ENCODE measurements at places on chromosomes 6 and 20. TPM values are rescaled to one million over a fixed set of nuclear protein-coding genes. Genes with fewer than 3 reads are reported as not detected.

GRCh38 chr6:144585217-144585814 lies 300.2 kb downstream of the UTRN start:
- DNase-seq: no peak

- DNase-seq: no peak
Measured at GRCh38 chr6:22966691-22967422, 397.5 kb downstream of the HDGFL1 start.

GRCh38 chr6:38119516-38119915 lies 300.0 kb downstream of the ZFAND3 start:
- DNase-seq: no peak

DNA sequence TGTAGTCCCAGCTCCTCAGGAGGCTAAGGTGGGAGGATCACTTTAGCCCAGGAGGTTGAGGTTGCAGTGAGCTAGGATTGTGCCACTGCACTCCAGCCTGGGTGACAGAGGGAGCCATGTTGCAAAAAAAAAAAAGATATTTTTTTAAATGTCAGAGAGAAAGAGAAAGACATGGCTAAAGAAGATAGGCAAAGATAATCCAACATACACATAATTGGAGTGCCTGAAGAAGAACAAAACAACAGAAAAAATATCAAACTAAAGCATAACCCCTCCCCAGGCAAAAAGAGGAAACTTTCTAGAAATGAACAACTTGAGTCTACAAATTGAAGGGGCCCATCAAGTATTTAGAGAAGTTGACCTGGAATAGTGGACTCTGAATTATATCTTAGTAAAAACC lies 14.0 kb upstream of the GRM4 start:
- DNase-seq: no peak

GRCh38 chr6:142946924-142947713 lies 2.1 kb upstream of the HIVEP2 start:
- DNase-seq: peak; percentile 59

DNA sequence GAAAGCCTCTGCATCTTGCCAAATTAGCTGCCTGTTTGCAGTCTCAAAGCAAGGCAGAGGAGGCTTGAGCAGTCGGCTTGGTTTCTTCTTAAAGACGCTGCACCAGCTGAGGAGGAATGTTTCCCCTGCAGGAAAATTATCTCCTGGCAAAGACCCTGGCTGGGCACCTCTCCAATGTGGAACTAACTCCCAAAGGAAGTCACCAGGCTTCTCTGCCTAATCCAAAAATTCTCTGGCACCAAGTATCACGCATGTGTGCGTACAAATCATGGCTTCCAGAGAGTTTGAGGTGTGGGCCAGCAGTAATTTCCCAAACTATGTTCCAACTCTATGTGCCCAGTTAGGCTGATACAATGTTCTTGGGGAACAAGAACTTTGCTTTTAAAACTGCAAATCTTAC lies 176.2 kb downstream of the KIF16B start:
- DNase-seq: no peak

- no peak for DNase-seq
Measured at GRCh38 chr6:63149730-63150129, 61.5 kb upstream of the FKBP1C start.

DNA sequence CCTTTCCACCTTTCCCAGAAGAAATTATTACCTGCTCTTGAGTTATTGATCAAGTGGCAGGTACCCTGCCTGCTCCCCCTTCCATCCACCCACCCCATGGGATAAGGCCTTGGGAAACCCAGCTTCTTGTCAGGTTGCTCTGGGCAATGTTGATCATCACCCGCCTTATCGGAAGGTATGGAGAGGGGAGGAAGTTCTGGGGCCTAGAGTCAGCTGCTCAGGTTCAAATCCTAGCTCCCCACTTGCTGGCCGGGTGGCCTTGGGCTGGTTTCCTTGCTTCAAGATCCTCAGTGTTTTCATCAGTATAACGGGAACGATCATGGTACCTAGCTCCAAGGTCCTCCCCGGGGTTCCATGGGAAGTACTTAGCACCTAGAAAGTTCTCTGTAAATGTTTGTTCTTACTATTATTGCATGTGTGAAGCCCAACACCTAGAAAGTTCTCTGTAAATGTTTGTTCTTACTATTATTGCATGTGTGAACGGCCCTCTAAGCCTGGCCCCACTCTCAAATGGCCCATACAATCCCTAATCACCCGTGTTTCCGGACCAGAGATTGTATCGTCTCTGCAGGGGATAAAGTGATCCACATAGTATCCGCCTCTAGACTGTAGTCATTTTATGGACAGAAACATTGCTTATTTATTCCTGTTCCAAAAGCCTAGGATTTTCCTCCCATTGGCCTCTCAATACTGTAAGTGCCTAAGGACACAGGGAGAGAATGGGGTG lies 1.1 kb upstream of the PREX1 start:
- no peak for DNase-seq

DNA sequence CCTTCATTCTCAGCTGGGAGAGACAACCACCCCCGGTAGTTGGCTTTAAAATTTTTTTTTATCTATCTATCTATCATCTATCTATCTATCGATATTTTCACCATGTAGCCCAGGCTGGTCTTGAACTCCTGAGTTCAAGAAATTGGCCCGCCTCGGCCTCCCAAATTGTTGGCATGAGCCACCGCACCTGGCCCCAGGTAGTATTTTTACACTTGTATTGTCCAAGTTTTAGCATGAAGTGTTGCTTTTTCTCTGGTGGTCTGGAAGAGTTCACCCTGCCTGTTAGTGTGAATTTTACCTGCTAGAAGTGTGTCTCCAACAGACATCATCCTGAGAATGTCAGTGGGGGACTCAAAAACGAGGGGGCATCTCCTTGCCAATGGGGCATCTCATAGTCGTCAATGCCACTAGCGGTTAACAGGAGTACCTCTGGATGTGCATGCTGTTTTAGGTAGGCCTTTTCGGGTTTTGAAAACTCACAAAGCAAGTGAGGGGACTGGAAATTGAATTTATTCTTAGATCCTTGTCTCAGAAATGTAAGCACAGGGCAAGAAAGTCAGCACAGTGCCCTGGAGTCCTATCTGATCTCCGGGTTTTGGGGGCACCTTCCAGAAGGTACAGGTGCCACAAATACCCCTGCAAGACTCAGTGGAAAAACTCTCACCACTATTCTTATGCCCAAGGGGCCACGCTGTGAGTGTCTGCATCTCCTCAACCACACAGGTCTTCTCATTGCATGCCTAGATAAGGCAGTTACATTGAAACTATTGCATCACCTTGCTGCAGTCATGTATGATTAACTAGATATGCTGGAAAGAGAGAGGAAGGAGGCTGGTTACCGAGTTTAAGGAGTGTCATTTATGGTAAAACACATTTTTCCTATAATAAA lies 37.1 kb downstream of the TNFAIP3 start:
- DNase-seq: no peak

- no peak for DNase-seq
Measured at GRCh38 chr6:23316131-23316530, 746.8 kb downstream of the HDGFL1 start.

DNA sequence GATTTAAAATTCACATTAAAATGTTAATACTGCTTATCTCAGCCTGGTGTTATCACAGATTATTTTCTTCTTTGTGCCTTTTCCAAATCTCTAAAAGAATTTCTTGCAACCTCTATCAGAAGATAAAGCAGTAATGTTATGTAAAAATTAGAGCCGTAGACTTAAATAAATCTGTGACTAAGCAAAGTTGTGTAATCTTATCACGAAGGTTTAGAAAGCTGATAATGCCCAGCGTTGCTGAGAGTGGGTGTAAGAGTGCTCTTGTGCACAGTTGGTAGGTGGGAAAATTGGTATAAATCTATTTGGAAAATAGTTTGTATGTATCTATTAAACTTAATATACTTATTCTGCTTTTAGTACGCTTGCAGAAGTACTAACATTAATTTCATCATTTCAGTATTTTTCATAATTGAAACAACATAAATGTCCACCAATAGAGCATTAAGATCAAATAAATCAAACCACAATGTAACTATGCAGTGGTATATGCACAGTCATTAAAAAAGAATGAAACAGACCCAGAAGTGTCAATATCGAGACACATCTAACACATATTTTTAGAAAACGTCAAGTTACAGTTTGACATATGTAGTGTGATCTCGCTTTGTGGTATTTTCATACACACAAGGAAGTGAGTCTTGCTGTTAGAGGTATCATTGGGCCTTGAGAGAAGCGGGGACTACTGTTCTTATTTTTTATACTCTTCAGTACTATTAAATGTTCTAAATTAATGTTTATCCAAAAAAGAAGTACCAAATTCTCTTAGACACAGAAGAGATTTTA lies 54.4 kb upstream of the PBOV1 start:
- no peak for DNase-seq

GRCh38 chr20:50341880-50342637 lies 151.4 kb downstream of the CEBPB start:
- DNase-seq: no peak

- no peak for DNase-seq
Measured at GRCh38 chr6:142474531-142475289, 172.9 kb downstream of the ADGRG6 start.

GRCh38 chr6:109799664-109800063 lies 108.6 kb downstream of the FIG4 start:
- DNase-seq: no peak

DNA sequence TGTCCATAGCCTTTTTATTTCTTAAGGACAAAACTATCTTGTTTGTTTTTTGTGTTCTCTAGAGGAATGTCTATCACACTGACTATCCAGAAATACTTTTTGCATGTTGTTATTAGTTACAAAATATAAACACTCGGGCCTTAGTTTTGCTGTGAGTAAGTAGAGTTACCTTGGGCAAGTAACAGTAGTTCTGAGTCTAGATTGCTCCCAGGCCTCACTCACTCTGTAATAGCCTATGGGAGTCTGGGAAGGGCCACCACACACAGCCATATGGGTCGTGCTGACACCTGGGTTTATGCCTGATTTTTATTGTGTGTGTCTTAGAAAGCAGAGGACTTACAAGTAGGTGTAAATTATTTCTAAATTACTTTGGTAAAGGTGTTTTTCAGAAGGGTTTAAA lies 185.8 kb downstream of the TMEM242 start:
- no peak for DNase-seq

GRCh38 chr20:8456765-8457164 lies 324.7 kb downstream of the PLCB1 start:
- no peak for DNase-seq

GRCh38 chr6:37285861-37286311 lies 27.9 kb upstream of the TMEM217 start:
- no peak for DNase-seq

- no peak for DNase-seq
Measured at GRCh38 chr20:49671433-49671832, 42.2 kb downstream of the B4GALT5 start.

GRCh38 chr6:136550045-136550329 lies 235 bp downstream of the MAP7 start:
- DNase-seq: no peak

GRCh38 chr6:149961728-149962425 lies 1.9 kb upstream of the ULBP1 start:
- no peak for DNase-seq

- DNase-seq: no peak
Measured at GRCh38 chr6:84467296-84467695, 239.9 kb upstream of the CEP162 start.

DNA sequence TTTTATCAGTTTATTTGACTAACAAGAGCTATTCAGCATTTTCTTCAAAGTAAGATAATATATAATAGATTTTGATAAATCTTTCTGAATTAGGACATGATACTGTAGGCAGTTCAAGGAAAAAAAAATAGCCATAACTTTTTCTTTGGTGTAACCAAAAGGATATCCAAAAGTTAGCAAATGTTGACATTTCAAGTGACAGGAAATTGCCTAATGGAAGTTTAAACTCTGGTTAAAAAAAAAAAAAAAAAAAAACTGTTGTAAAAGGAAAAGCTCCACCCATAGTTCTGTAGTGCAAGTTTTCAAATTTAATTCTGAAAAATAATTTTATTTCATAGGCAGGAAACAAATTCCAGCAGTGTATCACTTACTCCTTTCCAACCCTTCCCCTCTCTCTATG lies 18.8 kb downstream of the HEBP2 start:
- DNase-seq: no peak

DNA sequence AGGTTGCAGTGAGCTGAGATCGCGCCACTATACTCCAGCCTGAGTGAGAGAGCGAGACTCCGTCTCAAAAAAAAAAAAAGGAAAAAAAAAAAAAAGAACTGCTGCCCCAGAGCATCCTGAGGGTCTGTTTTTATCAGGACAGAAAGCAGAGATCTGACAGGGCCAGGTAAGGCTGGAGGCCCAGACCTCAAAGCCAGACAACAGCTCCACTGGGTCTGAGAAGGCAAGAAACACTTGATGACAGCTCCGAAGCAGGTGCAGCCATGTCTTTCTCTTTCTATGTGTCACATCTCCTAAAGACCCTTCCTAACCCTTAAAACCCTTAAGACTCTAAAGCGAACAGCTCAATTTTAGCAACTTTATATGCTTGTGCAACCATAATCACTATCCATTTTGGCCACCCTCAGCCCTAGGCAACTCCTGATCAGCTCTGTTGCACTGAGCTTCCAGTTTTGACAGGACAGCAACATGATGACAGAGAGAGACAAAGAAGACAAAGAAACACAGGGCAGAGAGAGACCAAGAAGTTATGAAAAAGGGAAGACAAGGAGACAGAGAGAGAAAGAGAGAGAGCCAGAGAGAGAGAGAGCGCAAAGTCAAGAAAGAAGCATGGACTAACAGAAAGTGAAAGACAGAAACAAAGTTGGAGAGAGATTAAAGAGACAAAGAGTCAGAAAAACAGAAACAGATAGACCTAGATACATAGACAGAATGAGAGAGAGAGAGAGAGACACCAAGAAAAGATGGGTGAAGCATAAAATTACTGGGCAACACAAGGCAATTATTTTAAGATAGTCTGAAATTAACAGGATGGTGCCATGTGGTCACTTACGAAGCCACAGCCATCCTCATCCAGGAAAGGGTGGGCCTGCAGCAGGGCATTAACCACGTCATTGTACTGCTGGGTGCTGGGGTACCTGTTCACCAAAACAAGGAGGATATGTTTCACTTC lies 39.2 kb downstream of the SAMD3 start:
- DNase-seq: no peak

Gene SLC17A1
- not detected for total RNA-seq

Gene TBXT
- not detected for total RNA-seq

Gene TGM2
- 200 TPM for total RNA-seq

Gene FAM162B
- 6.9 TPM for total RNA-seq

Gene CYB5R4
- total RNA-seq: 12.8 TPM

Gene OPRM1
- total RNA-seq: not detected

Gene PRL
- total RNA-seq: not detected
